Fibroblast of skin of scalp (primary cell): ENCODE measurements at places on chromosomes 7 and 10.

- no peak for DNase-seq
These were observed 432.2 kb downstream of the DPP6 start for GRCh38 chr7:154484406-154484805.

GRCh38 chr7:77420438-77420837 lies 4.3 kb upstream of the GSAP start:
- no peak for DNase-seq

- no peak for DNase-seq
These were observed 25.6 kb downstream of the SND1 start for GRCh38 chr7:127677433-127678230.

GRCh38 chr10:131973160-131973951 lies 8.4 kb downstream of the BNIP3 start:
- no peak for DNase-seq

- no peak for DNase-seq
These were observed 99.6 kb upstream of the ANLN start for GRCh38 chr7:36289833-36290661.

GRCh38 chr7:106327538-106328481 lies 43.0 kb upstream of the NAMPT start:
- no peak for DNase-seq

DNA sequence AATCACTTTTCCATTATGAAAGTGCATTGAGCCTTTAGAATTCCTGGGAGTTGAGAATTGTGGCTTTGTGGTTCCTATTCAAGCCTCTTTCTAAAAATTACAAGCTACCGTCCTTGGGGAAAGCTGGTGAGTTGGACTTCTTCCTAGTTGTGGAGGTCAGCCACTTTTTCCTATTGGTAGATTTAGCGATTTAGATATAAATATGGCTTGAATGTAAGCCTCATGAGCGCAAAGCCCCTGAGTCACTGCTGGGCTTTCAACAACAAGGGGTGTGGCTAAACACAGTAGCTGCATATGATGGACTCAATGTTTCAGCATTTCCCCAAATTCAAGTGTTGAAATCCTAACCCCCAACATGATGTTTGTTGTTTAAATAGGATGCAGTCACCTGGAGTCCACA lies 150.0 kb upstream of the IGFBP3 start:
- DNase-seq = peak; percentile 91

- peak; percentile 98 for DNase-seq
These were observed 57.3 kb upstream of the CCDC71L start for GRCh38 chr7:106717955-106718871.

GRCh38 chr7:149873074-149873969 lies at the start of gene ATP6V0E2:
TSS of gene ATP6V0E2 (plus strand) at chr7:149873969. CDS start at chr7:149874066, 97 bp downstream.
- peak; percentile 91 for DNase-seq
